ENCODE measurements at places on chromosomes 3 and 15. TPM values are rescaled to one million over a fixed set of nuclear protein-coding genes. Genes with fewer than 3 reads are reported as not detected.

CCR8 gene
- total RNA-seq: 5.3 TPM

ARPP21 gene
- not detected for total RNA-seq

SCN11A gene
- total RNA-seq: 0.09 TPM

FOXB1 gene
- total RNA-seq: 0.33 TPM

SLC9C1 gene
- total RNA-seq: not detected

DNA sequence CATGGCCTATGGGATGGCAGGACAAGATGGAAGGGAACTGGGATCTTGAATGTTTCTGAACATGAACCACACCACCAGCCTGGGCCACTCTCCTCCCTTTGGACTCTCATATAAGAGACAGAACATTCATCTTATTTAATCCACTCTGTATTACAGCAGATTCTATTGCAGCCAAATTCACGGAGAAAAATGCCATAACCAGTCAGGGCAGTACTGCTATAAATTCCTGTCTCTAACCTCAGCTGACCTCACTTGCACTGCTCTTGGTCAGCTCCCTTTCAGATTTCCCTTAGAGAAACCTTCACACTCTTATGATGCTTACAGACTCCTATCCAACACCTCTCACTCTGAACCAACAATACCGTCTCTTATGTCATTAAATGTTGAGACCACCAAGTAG is 101.4 kb downstream of the RYK start:
- no peak overlapping the region for H3K27ac ChIP-seq
- peaks cover under 1% of the 10 kb centered on the region for H3K36me3 ChIP-seq
- H3K4me3 ChIP-seq: no peak overlapping the region
- no peak for DNase-seq
- no peaks in the 10 kb centered on the region for H3K27me3 ChIP-seq

- H3K27ac ChIP-seq: no peak overlapping the region
- H3K27me3 ChIP-seq: no peaks in the 10 kb centered on the region
- H3K36me3 ChIP-seq: no peaks in the 10 kb centered on the region
- no peaks in the 10 kb centered on the region for H3K4me1 ChIP-seq
- DNase-seq: no peak
Measured at GRCh38 chr3:172259726-172260248, 188.5 kb downstream of the GHSR start.

GRCh38 chr3:136114421-136114820 is 81.7 kb downstream of the MSL2 start:
- no peak overlapping the region for H3K4me3 ChIP-seq
- DNase-seq: no peak
- H3K4me1 ChIP-seq: no peaks in the 10 kb centered on the region
- H3K27ac ChIP-seq: no peak overlapping the region

GRCh38 chr3:99646107-99646435 is 7.7 kb downstream of the COL8A1 start:
- H3K36me3 ChIP-seq: no peaks in the 10 kb centered on the region
- no peaks in the 10 kb centered on the region for H3K4me1 ChIP-seq
- no peak overlapping the region for H3K4me3 ChIP-seq
- no peaks in the 10 kb centered on the region for H3K27me3 ChIP-seq
- DNase-seq: no peak
- no peak overlapping the region for H3K27ac ChIP-seq

Data from CD8-positive, alpha-beta memory T cell (primary cell).